ENCODE measurements at places on chromosomes 12 and 14. TPM values are rescaled to one million over a fixed set of nuclear protein-coding genes. Genes with fewer than 3 reads are reported as not detected.

The POTEG gene
- not detected for total RNA-seq

The TSPAN19 gene
- total RNA-seq, result not detected

The OR4Q2 gene
- not detected for total RNA-seq

The SYT1 gene
- total RNA-seq, result 1.1 TPM

Measured in breast epithelium (tissue), 4 donors.